ENCODE measurements at places on chromosomes 1 and 21. TPM values are rescaled to one million over a fixed set of nuclear protein-coding genes. Genes with fewer than 3 reads are reported as not detected.

DNA sequence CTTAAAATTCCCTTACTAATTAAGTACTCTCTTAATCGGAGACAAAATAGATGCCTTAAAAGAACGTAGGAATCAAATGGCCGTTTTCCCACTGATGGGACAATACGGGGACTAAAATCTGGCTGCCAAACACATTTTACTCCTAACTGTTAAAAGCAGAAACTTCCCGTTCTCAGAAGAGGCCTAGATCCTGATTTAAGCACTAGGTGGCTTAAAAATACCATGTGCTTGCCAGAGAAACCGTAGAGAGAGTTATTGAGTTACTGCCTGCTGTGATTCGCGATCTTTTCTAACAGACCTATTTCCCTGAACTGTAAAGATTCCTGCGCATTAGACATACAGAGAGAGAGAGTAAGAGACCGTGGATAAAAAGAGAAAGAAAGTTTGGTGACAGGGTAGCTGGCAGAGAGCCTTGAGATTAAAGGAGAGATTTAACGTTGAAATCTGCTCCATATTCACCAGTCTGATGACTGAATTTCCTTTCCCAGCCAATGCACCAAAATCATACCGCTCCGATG is 54.4 kb upstream of the STUM start:
- DNase-seq, result no peak

DNA sequence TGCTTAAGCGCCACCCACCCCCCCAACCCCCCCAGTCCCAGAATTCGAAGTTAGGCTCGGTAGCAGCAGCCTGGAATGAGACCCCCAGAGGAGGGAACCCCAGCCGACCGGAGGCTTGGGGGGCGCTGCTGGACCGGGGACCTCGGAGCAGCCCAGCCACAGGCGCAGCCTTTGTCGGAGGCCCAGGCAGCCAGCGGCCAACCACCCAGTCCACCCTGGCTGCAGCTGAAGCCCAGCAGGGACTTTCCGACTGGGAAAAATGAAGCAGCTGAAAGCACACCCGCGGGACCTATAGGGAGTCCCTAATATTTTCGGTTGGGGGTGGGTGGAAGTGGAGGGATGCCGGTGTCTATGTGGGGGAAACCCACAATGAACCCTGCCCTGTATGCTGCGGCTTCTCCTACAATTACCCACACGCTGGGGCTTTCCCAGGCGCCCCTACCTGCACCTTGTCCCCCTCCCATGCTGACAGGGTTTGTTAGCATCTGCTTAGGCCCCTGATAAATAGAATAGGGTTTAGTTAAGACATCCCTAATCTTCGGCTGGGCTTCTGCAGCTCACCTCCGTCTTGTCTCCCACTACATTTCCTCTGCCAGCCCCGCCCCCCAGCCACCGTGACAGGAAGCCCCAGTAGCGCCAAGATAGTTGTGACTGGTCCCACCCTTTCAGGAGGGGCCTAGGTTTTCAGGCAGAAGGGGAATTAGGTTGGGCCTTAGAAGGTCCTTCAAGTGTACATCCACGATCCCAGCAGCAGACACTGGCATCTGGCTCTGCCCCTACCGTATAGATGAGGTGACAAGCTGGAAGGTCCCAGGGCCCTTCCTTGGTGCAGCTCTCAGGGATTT is 838 bp downstream of the CCDC28B start:
- no peak for DNase-seq

- DNase-seq, result no peak
These were observed 155.4 kb downstream of the EIF4G3 start for GRCh38 chr1:21021311-21021710.

GRCh38 chr21:45440736-45441350 is 35.9 kb downstream of the COL18A1 start:
- DNase-seq, result no peak

Gene LCE2B
- polyA plus RNA-seq, result not detected

Gene GNAT2
- not detected for polyA plus RNA-seq

Gene VSIG8
- not detected for polyA plus RNA-seq

Gene FMO4
- polyA plus RNA-seq, result 1.2 TPM

Gene ADIPOR1
- polyA plus RNA-seq, result 120 TPM

Gene RBM34
- 32.3 TPM for polyA plus RNA-seq

Gene DCDC2B
- polyA plus RNA-seq, result not detected

Gene ARMH1
- polyA plus RNA-seq, result 2.7 TPM

Gene XCL2
- polyA plus RNA-seq, result not detected

Data from AG04450 (cell line).